ENCODE measurements at places on chromosomes 3 and 15. TPM values are rescaled to one million over a fixed set of nuclear protein-coding genes. Genes with fewer than 3 reads are reported as not detected.

The IL17RB gene
- total RNA-seq: 1.9 TPM

The CKMT1B gene
- total RNA-seq: 51.7 TPM

The GOLGA8G gene
- not detected for total RNA-seq

The PLA2G4D gene
- 25.2 TPM for total RNA-seq

The NOX5 gene
- total RNA-seq: not detected

The CD276 gene
- total RNA-seq: 64.2 TPM

The ARHGEF26 gene
- total RNA-seq: 49.3 TPM
